ENCODE measurements at places on chromosomes 6 and 20.

DNA sequence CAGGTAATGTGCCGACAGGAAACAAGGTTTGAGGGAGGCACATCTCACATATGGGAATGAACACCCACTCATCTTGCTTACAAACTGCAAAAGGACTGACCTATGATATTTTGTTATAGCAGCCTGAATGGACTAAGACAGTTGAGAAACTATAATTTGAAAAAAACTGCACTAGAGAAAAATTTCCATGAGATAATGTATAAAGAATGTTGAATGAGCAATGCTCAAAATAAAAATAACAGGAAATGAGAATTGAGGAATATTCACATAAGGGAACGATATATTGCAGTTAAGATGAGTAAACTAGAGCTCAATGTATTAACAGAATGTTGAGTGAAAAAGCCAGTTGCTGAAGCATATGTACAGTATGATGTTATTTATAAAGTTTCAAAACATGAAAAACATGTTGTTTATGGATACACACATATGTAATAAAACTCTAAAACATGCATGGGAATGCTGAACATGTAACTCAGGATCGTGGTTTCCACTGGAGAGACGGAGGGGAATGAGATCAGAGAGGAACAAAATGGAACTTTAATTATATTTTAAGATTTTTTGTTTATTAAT is 6.3 kb upstream of the TBC1D22B start:
- no peak for DNase-seq

DNA sequence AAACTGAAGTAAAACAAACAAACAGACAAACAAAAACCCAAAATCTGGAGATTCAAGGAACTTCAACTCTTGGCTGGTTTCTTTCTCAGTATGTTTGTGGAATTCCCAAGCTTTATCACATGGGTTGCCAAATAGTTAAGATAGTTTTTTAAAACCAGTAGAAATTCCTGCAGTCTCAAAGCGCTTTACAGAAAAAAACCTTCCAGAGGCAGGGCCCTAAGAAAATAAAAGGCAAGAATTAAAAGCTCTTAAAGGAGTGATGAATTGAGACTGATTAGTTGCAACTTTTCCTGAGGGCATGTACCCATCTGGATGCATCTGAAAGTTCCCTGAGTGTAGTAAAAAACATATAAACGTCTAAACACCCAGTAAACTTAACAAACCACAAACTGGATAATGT is 25.9 kb upstream of the PTCHD4 start:
- DNase-seq, result no peak

GRCh38 chr6:132192631-132193030 is 208.6 kb downstream of the MOXD1 start:
- no peak for DNase-seq

GRCh38 chr6:126110512-126111270 is 124.4 kb downstream of the TRMT11 start:
- no peak for DNase-seq

DNA sequence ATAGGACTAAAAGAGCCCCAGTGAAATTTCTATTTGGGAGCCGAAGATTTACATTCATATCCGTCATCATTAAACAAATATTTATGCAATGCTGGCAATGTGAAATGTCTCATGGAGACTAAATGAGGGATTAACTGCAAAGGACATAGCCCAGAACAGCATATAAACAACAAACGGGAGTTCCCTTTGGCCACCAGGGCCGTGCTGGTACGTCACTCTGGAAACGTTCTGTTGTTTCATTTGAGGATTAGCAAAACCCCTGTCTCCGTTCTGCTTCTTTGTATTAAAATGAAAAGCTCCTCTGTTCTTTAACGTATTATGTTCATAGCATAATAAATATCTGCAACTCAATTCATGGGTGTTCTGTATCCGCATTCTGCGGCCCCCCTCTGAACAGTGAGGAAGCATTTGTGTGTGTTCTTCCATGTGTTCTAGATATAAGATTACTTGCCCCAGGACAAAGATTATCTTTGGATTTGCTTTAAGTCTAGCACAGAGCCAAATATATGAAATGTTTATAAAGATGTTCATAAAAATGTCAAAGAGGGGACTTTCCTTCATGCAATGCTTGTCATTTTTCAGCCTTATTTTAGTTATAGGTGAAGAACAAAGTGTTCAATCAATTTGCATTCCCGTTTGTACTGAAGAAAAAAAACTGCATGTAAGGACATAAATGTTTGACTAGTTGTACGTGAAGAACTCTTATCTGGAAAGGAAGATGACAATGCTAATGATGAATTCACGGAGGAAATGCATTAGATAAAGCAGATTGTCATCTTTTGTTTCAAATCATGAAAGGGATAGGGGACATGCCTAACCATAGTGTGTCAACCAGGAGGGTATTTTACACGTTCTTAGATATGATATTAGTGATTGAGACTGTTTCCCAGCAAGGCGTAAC is 90.0 kb upstream of the TNFAIP3 start:
- no peak for DNase-seq

Data from NT2/D1 (cell line).